Stimulated activated CD4-positive, alpha-beta T cell treated with anti-CD3 and anti-CD28 coated beads, Interleukin-15, amount 100 ng/mL, for 1 hour (primary cell): ENCODE measurements at places on chromosomes 3 and 15.

DNA sequence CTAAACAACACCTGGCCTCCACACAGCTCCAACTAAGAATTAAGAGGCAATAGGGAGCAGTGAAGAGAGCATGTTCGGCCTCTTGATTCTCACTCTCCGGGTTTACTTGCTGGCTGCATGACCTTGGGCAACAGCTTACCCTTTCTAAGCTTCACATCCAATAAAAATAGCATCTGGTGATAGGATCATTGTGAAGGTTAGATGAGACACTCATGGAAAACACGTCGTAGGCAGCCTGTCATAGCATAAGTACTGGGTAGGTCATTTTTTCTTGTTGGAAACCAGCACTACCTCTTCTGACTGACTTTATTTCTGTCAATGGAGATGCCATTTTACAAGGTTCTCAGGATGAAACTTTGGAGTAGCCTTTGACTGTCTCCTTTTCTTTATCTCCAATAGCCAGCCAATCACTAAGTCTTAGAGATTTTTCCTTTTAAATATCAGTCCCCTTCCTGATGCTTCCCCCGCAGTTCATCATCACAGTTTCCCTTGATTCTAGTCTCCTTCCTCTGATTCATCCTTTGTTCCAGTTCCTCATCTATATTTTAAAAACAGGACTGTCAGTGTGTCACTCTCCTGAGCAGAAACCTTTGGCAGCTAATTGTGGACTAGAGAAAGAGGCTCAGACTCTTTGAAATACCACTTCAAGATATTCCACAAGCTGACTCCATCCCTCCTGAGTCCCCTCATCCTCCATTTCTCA is 271.5 kb downstream of the SLC9A9 start:
- DNase-seq: no peak

- no peak for DNase-seq
These were observed 47.7 kb downstream of the TUSC7 start for GRCh38 chr3:116757315-116757714.

- no peak for DNase-seq
These were observed 846.1 kb upstream of the CFAP20DC start for GRCh38 chr3:59895972-59896371.

- DNase-seq: peak; percentile 1
These were observed 125.8 kb upstream of the GALNT15 start for GRCh38 chr3:16048435-16049318.

GRCh38 chr15:83016906-83017305 is 5.5 kb upstream of the C15orf40 start:
- no peak for DNase-seq
